Right cardiac atrium (tissue), 5 donors: ENCODE measurements at places on chromosomes 12 and 14. TPM values are rescaled to one million over a fixed set of nuclear protein-coding genes. Genes with fewer than 3 reads are reported as not detected.
A peak's percentile ranks its signal among the peaks of the same experiment; 100 is the strongest.

The EID3 gene
- polyA plus RNA-seq = 1.5 TPM

The SPRYD4 gene
- 3.1 TPM for polyA plus RNA-seq

GRCh38 chr14:58082491-58083098, 69.4 kb downstream of the ARMH4 start:
- no peak for DNase-seq

The GALNT16 gene
- 33.2 TPM for polyA plus RNA-seq

The NYNRIN gene
- 5.1 TPM for polyA plus RNA-seq

The CLEC14A gene
- 44.0 TPM for polyA plus RNA-seq

- DNase-seq = peak; percentile 68
These were observed 44.4 kb upstream of the PNMA1 start for GRCh38 chr14:73758392-73759182.

DNA sequence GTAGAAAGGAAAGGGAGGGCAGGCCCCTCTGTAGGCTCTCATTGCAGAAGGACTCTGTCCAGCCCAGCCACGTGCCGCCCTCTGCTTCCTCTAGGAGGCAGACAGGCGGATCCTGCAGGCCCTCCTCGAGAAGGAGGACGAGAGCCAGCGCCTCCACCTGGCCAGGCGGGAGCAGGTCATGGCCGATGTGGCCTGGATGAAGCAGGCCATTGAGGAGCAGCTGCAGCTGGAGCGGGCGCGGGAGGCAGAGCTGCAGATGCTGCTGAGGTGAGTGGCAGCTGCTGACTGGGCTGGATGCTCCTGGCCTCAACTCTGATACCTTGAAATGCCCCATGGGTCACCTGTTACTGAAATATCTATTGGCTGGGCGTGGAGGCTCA, 10.9 kb downstream of the TCHP start:
- DNase-seq = no peak

- DNase-seq = no peak
These were observed 9.3 kb upstream of the PRIMA1 start for GRCh38 chr14:93797536-93797935.

The TSHR gene
- polyA plus RNA-seq = 0.07 TPM

The CCDC92 gene
- polyA plus RNA-seq = 80.0 TPM

The CCDC85C gene
- polyA plus RNA-seq = 31.5 TPM

GRCh38 chr14:59318908-59319307, 130.4 kb downstream of the DAAM1 start:
- DNase-seq = peak; percentile 28

The SYCP3 gene
- polyA plus RNA-seq = 0.05 TPM

The BCL2L14 gene
- not detected for polyA plus RNA-seq

The RTL1 gene
- 0.05 TPM for polyA plus RNA-seq

DNA sequence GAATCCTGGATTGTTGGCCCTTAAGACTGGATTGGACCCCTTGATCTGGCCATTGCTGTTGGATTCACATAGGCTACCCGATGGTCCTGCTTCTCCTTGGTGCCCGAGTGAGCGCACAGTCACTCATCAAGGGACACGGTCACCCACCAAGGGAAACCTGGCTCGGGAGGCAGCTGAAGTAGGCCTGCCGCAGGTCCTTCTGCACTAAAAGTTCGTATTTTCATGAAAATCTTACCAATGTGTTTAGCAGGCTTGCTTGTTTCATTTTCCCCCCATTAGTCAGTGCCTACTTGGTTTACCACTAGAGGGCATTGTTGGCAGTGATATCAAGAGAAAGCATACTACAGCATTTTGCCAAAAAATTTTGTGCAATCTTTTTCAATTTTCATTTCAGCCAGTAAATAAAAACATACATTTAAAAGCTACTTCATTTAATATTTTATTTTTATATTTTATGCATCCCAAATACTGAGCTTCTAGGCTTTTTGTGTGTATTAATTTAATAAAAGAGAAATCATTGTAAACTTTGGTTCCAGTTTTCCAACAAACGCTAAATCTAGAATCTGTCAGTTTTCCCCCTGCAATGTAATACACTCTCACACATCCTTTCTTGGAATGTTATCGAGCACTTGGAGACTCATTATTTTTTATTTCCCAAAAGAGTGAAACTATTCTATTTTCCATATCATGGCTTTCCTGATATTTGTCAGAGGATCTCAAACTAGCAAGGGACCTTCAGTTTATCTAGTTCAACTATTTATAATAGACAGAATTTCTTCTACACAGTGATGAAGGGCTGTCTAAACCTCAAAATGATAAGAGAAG, 116.7 kb downstream of the LMNTD1 start:
- DNase-seq = no peak

DNA sequence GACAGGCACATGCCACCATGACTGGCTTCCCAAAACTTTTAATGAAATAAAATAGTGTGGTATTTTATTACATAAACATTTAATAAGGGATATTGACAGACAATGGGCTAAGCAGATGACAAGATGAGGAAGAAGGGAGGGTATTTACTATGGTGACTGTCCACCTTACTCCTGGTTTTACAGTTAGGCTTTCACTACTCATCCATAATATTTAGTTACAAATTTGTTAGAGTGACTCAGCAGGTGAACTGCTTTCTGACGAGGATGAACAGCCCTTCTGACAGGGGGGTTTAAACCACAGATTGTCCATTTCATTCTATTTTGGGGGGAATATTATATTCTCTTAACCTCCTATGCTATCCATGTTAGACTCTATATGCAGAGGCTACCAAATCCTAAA, 3.6 kb upstream of the PALS1 start:
- DNase-seq = no peak

DNA sequence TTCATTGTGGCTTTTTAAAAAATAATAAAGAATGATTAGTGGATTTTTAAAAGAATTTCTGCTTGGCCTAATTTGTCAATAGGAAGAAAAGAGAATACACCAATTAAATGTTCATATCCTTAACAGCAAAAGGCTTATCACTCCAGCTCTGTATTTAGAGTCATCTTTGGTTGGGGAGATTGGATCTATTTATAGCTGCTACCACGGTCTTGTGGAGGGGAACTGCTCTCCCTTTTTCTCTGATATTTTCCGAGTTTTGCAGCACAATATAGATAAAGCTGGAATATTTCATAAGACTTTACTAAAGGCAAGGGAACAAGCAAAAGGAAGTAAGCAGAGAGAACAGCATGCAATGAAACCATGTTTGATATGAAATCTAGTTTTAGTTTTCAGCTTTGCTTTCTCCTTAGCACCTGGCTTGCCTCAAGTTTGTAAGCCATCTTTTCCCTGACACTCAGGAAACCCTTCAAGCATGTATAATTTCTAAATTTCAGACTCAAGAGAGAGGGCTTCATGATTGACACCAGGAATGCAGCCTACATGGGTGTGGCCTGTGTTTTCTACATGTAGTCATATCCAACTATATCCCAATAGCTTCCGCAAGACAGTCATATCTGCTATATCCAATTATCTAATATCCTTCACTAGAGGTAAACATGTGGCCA, 35.2 kb downstream of the BRMS1L start:
- no peak for DNase-seq
